Aorta (tissue), 5 donors: ENCODE measurements at places on chromosomes 7 and 10. TPM values are rescaled to one million over a fixed set of nuclear protein-coding genes. Genes with fewer than 3 reads are reported as not detected.

The NAPEPLD gene
- total RNA-seq: 10.0 TPM

The SLC29A4 gene
- total RNA-seq: 0.88 TPM

The CFAP69 gene
- total RNA-seq: 11.4 TPM

GRCh38 chr7:82455295-82455694 lies 11.7 kb upstream of the CACNA2D1 start:
- H3K36me3 ChIP-seq: no peaks in the 10 kb centered on the region
- no peak overlapping the region for H3K27ac ChIP-seq
- no peaks in the 10 kb centered on the region for H3K27me3 ChIP-seq
- no peak for DNase-seq

DNA sequence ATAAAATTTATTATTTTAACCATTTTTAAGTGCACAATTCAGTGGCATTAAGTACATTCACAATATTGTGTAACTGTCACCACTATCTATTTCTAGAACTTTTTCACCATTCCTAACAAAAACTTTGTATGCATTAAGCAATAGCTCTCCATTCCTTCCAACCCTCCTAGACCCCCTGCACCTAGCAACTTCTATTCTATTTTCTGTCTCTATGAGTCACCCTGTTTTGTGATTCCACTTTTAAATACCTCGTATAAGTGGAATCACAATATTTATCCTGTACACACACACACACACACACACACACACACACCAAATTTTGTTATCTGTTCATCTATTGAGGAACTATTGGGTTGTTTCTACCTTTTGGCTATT lies 89.2 kb downstream of the ARID5B start:
- H3K4me3 ChIP-seq: no peak overlapping the region
- no peak overlapping the region for H3K27ac ChIP-seq
- no peak for DNase-seq
- H3K4me1 ChIP-seq: peaks cover 3% of the 10 kb centered on the region
- peaks cover 3% of the 10 kb centered on the region for H3K36me3 ChIP-seq

GRCh38 chr7:115548756-115549155 lies 481.8 kb downstream of the TFEC start:
- H3K27me3 ChIP-seq: no peaks in the 10 kb centered on the region
- no peak for DNase-seq
- H3K27ac ChIP-seq: no peak overlapping the region
- H3K36me3 ChIP-seq: no peaks in the 10 kb centered on the region
- no peak overlapping the region for H3K4me3 ChIP-seq
- no peaks in the 10 kb centered on the region for H3K4me1 ChIP-seq

DNA sequence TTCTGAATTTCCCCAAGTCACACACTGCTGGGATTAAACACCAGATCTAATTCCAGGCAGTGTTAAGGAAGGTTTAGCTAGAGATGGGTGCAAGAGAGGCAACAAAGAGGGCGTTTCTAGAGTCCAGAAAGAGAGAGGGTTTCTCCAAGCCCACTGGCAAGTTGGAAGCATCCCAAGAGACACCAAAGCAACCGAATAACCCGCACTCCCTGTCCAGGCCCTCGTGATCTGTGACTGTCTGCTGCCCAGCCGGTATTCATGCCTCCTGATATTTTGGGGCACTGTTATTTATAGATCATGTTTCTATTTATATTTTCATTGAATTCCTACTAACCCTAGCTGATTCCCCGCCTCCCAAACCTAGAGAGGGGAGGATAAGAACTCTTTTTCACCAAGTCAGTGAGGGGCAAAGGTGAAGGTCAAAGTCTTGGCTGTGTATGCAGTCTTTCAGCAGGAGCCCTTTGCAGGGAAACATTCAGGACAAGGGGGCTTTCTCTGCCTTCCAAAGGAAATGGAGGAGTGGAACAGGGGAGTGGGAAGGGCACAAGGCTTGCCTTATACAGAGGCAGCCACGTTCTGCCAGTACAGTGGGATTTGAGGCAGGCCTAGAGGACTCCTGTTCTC lies 103.6 kb downstream of the SH3PXD2A start:
- H3K27ac ChIP-seq: no peak overlapping the region
- H3K4me3 ChIP-seq: no peak overlapping the region
- no peaks in the 10 kb centered on the region for H3K27me3 ChIP-seq
- H3K4me1 ChIP-seq: no peaks in the 10 kb centered on the region

DNA sequence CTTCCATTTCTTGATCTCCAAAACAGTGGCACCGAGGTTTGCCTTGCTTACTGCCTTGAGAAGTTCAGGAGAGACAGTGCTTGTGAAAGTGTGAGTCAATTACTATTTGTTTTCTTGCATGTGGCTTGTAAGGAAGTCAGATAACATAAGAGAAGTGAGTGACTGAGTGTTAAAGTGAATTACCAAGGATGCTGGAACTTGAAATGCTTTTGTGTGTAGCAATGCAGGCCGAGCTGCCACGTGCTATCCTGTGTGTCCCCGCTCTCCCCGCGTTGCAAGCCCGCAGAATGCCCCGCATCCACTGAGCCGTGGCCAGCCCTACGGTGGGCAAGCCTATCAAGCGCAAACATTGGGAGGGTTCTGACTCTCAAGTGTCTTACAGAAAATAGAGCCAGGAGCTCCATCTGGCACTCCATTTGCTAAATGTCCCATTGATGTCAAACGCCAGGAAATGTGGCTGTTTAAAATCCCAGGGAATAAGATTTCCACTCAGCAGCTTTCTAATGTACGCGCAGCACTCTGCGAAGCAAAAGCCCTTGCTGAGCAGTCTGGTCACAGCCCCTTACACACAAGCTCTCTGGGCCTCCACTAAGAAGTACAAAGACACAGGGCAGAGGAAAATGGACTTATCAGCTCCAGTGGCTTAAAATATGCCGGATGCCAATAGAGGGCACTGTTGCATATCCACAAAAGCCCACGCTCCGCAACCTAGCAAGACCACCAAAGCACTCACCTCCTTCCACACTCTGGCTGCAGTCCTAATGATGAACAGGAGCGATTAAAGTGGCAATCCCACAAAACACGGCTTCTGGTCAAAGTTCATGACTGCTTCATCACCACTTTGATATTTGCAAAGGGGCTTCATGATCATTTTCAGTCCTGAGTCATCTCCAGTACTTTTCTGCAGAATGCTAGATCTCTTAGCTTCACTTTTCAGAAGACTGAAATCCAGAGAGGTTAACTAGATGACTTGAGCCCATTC lies 158.0 kb upstream of the ITGB1 start:
- no peaks in the 10 kb centered on the region for H3K27me3 ChIP-seq
- H3K27ac ChIP-seq: no peak overlapping the region
- no peak overlapping the region for H3K4me3 ChIP-seq
- no peaks in the 10 kb centered on the region for H3K4me1 ChIP-seq
- DNase-seq: no peak
- H3K36me3 ChIP-seq: no peaks in the 10 kb centered on the region

DNA sequence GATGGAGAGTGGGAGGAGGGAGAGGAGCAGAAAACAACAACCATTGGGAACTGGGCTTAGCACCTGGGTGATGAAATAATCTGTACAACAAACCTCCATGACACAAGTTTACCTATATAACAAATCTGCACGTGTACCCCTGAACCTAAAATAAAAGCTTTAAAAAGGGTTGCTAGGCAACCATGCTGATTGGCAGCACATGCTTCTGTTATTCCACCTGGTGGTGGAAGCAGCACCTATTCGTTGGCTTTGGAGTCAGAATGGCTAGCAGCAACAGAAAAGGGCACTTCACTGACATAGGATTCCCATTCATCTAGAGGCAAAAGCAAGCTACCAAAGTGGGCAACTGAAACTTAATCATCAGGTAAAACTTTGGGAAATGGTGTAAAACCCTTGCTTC lies 57.1 kb downstream of the RELN start:
- DNase-seq: no peak
- no peaks in the 10 kb centered on the region for H3K27me3 ChIP-seq
- H3K4me3 ChIP-seq: no peak overlapping the region
- no peaks in the 10 kb centered on the region for H3K4me1 ChIP-seq
- no peak overlapping the region for H3K27ac ChIP-seq

DNA sequence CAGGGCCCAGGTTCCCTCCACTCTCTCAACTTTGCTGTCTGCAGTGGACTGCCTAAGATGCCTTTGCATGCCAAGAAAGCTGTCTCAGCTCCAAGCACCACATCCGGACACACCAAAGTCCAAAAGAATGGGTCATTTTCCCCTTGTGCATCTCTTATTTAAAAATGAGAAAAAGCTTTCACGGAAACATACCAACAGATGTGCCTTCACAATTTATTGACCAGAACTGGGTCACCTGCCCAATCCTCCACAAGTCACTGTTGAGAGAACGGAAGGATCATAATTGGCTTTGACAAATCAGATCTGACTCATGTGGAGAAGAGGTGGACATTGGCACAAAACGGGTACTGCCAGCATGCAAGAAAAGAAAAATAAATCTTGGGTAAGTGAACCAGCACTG lies 258.3 kb downstream of the SNX13 start:
- no peaks in the 10 kb centered on the region for H3K36me3 ChIP-seq
- H3K4me1 ChIP-seq: peaks cover 4% of the 10 kb centered on the region
- DNase-seq: no peak
- H3K27ac ChIP-seq: no peak overlapping the region
- no peak overlapping the region for H3K4me3 ChIP-seq
- H3K27me3 ChIP-seq: no peaks in the 10 kb centered on the region

- H3K36me3 ChIP-seq: no peaks in the 10 kb centered on the region
- no peak for DNase-seq
- no peaks in the 10 kb centered on the region for H3K27me3 ChIP-seq
- H3K27ac ChIP-seq: no peak overlapping the region
Observed at GRCh38 chr7:44385434-44386138, 60.2 kb upstream of the CAMK2B start.

GRCh38 chr10:61973906-61974305 lies 72.4 kb downstream of the ARID5B start:
- H3K27ac ChIP-seq: no peak overlapping the region
- no peak for DNase-seq
- H3K36me3 ChIP-seq: no peaks in the 10 kb centered on the region
- no peak overlapping the region for H3K4me3 ChIP-seq

- no peaks in the 10 kb centered on the region for H3K4me1 ChIP-seq
- no peaks in the 10 kb centered on the region for H3K27me3 ChIP-seq
- DNase-seq: no peak
Observed at GRCh38 chr7:80060218-80060806, 74.3 kb upstream of the GNAI1 start.

- no peaks in the 10 kb centered on the region for H3K4me1 ChIP-seq
- no peak overlapping the region for H3K4me3 ChIP-seq
- no peak overlapping the region for H3K27ac ChIP-seq
- DNase-seq: no peak
- H3K27me3 ChIP-seq: no peaks in the 10 kb centered on the region
Observed at GRCh38 chr10:60962946-60963345, 19.0 kb upstream of the RHOBTB1 start.

DNA sequence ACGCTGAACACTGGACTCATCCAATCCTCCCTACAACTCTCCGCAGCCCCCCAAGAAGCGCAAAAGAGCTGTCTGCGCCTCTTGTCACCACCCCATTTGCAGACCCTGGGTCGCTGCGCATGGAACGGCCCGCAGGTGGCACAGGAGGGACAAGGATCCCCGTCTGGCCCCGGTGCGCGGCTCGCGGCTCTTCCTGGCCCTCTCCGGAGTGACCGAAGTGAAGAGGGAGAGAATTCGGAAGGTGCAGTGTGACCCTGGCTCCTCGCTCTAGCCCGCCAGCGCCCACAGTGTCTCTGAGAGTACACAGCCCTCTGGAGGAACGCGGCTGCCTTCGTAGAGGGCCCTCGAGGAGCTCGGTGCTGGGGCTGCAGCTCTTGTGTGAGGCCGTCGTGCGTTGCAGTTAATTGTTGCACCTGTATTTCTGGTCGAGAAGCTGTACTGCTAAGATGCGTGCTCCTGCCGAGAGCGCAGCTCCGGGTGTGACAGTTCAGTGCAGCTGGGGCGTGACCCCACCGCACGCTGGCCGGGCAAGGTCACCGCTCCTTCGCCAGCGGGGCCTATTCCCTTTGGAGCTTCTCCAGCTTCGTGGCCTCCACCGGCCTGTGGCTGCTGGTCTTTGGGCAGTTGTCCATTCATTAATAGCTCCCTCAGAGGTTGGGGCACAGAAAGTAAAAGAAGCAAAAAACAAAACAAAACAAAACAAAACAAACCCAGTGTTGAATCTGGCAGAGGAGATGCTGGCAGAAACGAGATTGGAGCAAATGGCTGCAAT lies 119.0 kb downstream of the SEC23IP start:
- H3K4me1 ChIP-seq: no peaks in the 10 kb centered on the region
- H3K4me3 ChIP-seq: no peak overlapping the region
- H3K27me3 ChIP-seq: no peaks in the 10 kb centered on the region
- no peaks in the 10 kb centered on the region for H3K36me3 ChIP-seq
